NCI-H460 (cell line): ENCODE measurements at places on chromosomes 16 and 17. TPM values are rescaled to one million over a fixed set of nuclear protein-coding genes. Genes with fewer than 3 reads are reported as not detected.

The TLCD1 gene
- 27.9 and 32.4 TPM in 2 replicates for total RNA-seq

The EPN3 gene
- 0.02 TPM in 1 of 2 replicates, not detected in the other for total RNA-seq

The TPSD1 gene
- not detected in 2 replicates for total RNA-seq

The CD300LB gene
- total RNA-seq: not detected in 2 replicates

The ASGR1 gene
- 0.22 TPM in 1 of 2 replicates, not detected in the other for total RNA-seq

The CENPV gene
- total RNA-seq: 60.1 and 61.4 TPM in 2 replicates

The OTOP3 gene
- total RNA-seq: not detected in 2 replicates

The SLC13A2 gene
- total RNA-seq: not detected in 2 replicates
